Fibroblast of skin of right biceps (primary cell): ENCODE measurements at places on chromosomes 5 and 9.
A peak's percentile ranks its signal among the peaks of the same experiment; 100 is the strongest.

GRCh38 chr5:110879675-110880074 lies 140.9 kb downstream of the SLC25A46 start:
- DNase-seq, result no peak

- peak; percentile 36 for DNase-seq
Observed at GRCh38 chr9:91162784-91163443, 198.8 kb downstream of the AUH start.

DNA sequence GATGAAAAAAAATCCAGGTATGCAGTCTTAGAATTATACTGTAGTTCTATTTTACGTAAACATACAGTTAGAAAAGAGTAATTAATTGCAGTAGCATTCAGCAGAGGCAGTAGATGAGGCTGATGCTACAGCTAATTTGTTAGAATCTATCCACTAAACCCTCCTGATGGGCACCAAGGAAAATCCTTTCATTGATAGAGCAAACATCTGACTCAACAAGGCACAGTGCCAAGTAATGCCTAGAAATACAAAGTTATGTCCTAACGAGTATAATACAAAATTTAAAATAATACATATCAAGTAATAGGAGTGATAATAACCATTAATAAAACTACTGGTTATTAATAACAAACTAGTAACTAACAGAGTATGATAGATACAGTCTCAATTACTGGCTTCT lies 9.0 kb downstream of the MOCS2 start:
- DNase-seq, result no peak

- no peak for DNase-seq
Observed at GRCh38 chr5:77077829-77078176, 9.3 kb downstream of the ZBED3 start.

- DNase-seq, result peak; percentile 63
Observed at GRCh38 chr9:71719562-71719961, 48.8 kb downstream of the CEMIP2 start.

DNA sequence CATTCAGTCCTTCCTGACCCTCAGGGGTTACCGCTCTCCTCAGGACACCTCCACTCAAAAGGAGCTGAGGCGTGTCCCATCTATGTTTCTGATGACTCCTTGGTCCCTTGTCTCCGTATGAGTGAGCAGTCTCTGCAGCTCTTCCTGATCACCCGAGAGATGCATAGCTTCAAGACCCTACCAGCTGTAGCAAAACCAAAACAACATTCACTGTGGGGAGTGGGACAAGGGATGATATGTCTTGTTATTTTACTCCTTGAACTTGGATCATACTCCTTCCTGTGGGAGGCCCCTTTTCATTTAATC lies 14.4 kb downstream of the GLDC start:
- no peak for DNase-seq

- DNase-seq, result no peak
Observed at GRCh38 chr5:80435476-80435875, 27.6 kb downstream of the ZFYVE16 start.

GRCh38 chr9:136363106-136363948 lies at the start of gene DNLZ:
TSS of gene DNLZ (minus strand) at chr9:136363744. CDS start at chr9:136363714, 30 bp downstream.
- DNase-seq, result peak; percentile 95

DNA sequence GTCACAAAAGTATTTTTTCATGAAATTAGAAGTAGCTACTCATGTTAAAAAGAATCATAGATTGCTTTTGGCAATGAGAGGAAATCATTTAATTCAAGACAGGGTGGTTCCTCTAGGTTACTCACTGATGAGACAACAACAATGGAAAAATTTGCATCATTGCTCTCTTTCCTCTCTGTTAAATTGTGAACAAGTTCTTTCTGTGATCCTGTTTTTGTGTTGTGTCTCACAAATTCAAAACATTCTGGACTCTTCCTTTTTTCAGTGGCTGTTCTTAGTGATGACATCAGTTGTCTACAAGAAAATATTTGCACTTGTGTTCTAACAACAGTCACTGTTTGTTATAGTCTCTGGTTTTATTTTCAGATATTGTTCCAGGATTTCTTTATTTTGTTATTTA lies 95.3 kb downstream of the XRCC4 start:
- no peak for DNase-seq

DNA sequence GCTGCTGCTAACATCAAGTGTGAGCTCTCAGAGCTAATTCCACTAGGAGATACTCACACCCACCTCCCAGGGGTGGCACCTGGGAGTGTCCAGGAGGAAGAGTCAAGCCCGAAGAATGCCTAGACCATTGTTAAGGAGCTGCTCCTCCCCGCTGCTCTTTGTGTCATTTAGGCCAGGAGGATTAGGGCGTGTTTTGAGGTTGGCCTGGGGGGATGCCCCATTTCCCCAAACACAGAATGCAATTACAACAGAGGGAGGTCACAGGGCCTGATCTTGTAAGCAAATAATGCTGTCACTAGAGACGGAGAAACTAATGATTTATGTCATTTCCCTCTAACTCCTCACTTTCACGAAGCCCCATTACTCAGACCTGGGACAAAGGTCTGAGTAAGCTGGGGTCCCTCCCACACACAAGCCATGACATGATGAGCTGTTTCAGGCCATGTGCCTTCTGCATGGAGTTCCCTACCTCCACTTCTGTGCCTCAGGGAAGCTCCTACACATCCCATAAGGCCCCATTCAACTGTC lies 312.5 kb downstream of the ACTL7B start:
- peak; percentile 73 for DNase-seq

- DNase-seq, result peak; percentile 49
Observed at GRCh38 chr5:9820691-9821449, 190.7 kb upstream of the TAS2R1 start.

GRCh38 chr5:104345222-104346016 lies 782.8 kb upstream of the NUDT12 start:
- no peak for DNase-seq

DNA sequence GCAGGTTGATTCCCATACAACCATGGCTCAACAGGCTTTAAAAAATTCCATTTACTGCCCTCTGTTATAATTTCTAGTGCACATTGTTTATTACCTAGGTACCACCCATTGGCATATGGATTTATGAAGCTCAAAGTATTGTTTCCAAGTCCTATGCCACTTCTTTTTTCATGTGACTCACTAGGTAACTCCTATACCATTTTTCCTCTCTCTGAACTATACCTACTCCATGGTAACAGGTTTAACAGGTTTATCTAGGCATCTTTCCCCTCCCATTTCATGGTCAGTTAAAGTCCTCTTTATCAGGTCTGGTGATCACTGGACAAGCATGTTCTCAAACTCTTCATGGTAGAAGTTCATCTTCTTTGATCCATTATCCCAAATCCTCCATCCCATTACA lies 49.6 kb upstream of the ABCA1 start:
- no peak for DNase-seq

- DNase-seq, result peak; percentile 85
Observed at GRCh38 chr5:10192309-10192708, 57.4 kb downstream of the ATPSCKMT start.

- DNase-seq, result peak; percentile 81
Observed at GRCh38 chr5:77426670-77427069, 65.4 kb downstream of the WDR41 start.

GRCh38 chr5:113027015-113027414 lies 50.4 kb downstream of the DCP2 start:
- DNase-seq, result no peak

- DNase-seq, result peak; percentile 71
Observed at GRCh38 chr5:172454358-172455086, at the start of gene SH3PXD2B. TSS of gene SH3PXD2B (minus strand) at chr5:172454525. CDS start at chr5:172454352, 173 bp downstream.

GRCh38 chr5:14064841-14065240 lies 78.3 kb upstream of the TRIO start:
- peak; percentile 86 for DNase-seq

DNA sequence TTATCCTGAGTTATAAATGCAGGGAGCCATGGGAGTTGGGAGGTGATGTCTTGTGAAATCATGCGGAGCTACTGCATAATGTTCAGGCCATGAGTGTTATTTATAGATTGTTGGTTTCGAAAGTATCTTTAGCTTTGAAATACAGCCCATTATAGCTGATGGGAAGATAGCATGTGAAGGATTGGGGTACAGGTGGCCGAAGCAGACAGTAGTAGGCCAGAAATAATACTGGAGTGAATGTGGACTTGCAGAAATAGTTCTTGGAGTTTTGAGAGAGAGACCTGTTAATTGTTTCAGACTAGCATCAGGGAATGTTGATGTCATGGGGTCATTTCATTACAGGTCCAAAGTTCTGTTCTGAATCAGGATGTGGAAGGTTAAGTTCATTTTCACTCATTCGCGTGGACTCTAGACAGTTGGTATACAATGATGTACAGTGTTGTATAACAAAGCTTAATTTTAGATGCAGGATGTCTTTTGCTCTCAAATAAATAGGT lies 3.8 kb downstream of the ATP6V1G1 start:
- no peak for DNase-seq

DNA sequence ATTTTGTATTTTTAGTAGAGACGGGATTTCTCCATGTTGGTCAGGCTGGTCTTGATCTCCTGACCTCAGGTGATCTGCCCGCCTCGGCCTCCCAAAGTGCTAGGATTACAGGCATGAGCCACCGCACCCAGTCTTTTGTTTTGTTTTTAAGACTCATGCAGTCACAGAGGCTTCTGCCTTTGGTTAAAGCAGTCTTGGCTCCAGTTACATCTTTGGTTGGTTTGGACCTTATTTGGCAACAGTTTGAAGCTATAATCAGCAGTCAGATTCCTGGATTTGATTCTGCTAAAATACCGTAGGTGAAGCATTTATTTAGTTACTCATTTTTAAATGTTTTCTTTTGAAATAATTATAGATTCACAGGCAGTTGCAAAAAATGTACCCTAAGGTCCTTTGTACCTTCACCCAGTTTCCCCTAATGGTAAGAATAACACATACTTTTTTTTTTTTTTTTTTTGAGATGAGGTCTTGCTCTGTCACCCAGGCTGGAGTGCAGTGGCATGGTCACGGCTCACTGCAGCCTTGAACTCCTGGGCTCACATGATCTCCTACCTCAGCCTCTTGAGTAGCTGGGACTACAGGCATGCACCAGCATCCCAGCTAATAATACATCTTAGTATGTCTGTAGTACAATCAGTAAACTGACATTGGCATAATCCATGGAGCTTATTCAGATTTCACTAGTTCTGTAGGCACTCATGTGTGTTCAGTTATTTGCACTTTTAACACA lies 15.7 kb downstream of the USP20 start:
- DNase-seq, result no peak

GRCh38 chr5:104186100-104186499 lies 623.5 kb upstream of the NUDT12 start:
- DNase-seq, result peak; percentile 7

DNA sequence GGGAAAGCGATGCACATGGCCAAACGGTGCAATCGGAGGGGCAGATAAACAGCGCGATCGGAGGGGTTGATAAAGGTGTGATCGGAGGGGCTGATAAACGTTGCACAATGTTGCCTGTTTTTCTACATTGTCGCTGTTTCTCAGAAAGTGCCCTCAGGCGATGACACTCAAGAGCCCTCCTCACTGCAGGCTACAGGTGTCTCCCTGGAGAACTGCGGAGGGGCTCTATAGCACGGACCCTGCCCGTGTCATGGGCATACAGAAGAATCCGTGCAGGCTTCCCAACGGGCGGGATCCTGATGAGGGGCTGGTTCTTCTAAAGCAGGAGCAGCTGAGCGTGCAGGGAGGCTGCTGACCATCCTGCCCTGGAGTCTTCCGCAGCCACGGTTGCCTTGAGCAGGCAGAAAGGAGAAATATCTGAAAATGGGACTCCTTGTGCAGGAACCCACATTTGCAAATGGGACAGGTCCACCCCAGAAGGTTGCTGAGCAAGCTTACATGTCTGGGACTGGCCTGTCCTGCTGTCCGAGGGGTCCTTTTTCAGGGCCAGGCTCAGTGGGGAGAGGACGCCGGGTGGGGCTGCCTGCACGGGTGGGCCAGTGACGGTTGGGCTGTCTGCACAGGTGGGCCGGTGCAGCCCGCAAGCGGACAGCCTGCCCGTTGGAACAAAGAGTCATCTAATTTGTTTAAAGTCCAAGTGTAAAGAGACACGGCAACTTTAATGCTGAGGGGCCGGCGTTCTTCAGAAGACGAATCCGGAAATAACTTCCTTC lies 25.1 kb upstream of the LPCAT1 start:
- no peak for DNase-seq

GRCh38 chr5:159210210-159210661 lies 883 bp upstream of the RNF145 start:
- DNase-seq, result no peak

DNA sequence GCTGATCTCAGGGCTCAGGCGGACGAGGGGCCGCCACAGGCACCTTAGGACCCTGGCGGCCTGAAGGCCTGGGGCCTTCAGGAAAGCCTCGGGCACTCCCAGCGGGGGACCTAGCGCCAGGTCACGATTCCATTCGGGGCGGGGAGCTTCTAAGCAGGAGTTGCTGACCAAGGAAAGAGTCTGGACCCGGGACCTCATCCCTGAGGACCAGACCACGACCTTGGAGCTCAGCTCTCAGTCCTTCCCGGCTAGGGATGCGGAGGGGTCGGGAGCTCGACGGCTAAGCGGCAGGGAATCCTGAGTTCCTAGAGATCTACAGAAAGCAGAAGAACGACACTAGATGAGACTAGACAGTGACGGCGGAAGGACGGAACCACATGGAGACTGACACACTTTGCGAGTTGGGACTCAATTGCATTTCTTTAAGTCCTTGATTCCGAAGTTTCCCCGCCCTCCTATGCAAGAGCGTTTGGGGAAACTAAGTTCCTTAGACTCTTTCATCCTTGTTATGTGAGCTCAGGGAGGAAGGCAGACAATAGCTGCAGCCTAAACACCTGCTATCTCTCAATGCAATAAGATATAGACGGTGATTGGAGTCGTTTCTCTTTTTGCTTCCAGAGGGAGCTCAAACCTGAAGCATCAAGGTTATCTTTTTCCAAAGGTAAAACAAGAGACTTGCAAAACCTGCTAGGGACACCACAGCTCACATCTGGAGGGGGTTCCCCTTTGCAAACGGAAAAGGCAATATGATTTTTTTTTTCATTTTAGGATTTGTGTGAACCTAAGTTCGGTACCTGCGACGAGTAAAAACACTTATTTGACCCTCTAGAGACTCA lies 9.7 kb downstream of the NR2F1-AS1 start:
- DNase-seq, result no peak

DNA sequence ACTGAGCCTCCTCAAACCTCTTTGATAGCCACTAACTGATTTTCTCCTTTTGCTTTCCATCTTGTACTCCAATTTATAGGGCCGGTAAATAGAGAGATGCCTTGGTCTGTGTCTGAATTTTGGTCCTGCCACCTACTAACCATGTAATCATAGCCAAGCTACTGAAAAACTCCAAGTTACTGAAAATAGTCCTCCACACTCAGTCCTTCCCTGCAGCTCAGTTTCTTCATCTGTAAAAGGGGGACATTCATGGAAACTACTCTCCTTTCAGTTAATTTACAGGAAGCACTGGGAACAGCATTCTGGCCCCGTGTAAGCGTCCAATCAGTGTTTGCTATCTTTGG lies 30.0 kb upstream of the TGFBR1 start:
- no peak for DNase-seq

GRCh38 chr5:122846051-122846550 lies 688 bp downstream of the SNX24 start:
- peak; percentile 81 for DNase-seq

DNA sequence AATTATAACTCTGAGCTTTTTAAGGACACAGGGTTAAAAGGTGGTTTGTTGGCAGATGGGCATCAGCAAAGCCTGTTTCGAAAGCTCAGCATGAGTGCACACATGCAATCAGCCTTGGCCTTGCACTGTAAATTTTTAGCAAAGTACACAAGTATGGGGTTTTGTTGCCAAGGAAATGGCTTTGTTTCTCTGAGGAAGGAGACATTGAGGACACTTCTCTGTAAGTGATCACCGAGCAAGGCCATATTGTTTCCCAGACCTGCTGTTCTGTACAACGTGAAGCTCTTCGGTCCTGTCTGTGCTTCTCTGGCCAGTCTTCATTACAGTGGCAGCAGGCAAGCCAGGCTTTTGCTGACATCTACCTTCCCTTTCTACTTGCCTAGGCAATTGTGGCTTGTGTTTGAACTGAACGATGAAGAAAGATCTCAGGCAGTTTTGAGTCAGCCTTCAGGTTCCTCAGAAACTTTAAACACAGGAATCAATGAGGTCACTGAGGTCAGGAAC lies 27.9 kb upstream of the GLRX start:
- no peak for DNase-seq
